ENCODE measurements at places on chromosomes 1 and 21. TPM values are rescaled to one million over a fixed set of nuclear protein-coding genes. Genes with fewer than 3 reads are reported as not detected.

DNA sequence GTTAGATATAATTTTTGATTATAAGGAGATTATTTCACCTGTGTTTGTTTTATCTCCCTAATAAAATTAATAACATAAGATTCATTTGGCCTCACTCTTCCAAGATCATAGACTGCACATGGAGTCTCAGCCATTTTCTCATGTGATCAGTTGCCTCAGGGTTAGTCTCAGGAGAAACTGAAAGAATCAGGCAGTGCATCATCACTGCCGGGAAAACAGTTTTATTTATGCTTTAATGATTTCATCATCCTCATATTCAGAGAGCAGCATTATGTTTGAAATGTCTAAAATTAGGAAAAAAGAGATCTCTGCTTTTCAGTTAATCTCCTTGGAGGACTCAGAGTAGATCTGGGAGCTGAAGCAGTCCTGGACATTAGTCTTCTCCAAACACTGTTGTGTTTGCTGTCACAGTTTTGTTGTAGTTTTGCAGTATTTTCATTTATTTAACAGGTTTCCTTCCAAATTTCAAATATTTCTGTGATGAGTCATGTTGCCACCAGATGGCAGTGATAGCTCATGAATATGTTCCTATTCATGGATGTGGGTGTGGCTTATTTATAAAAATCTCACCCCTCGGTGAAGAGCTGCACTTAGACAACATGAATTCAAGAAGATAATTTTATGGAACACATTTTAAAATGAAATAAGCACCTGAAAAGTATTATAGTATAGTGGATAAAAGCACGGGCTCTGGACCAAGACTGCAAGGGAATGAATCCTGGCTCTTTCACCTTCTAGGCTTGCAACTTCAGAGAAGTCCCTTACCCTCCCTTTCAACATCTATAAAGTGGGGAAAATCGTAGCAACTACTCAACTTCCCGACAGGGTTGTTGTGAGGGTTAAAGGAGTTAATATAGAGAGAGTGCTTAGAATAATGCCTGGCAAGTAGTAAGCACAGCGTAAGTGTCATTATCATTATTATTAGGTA, 31.2 kb downstream of the CHD1L start:
- DNase-seq = no peak

- no peak for DNase-seq
These were observed 242.7 kb downstream of the RRAGC start for GRCh38 chr1:38616846-38617245.

DNA sequence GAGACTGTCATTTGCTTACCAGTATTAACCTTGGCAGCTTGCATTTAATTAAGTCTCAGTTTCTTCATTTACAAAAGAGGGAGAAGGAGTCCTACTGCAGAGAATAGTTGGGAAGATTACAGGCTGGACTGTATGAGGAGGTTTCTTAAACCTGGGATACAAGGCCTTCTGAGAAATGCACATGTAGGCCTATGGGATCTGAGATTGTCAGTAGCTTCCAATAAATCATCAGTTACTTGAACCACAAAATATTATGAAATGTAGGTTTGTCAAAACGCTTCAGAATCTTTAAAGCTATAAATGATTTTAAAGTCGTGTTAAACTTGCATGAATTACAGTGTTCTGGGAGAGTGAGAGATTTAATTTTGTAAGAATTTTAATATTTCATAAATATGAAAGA, 69.6 kb downstream of the NRIP1 start:
- DNase-seq = no peak

DNA sequence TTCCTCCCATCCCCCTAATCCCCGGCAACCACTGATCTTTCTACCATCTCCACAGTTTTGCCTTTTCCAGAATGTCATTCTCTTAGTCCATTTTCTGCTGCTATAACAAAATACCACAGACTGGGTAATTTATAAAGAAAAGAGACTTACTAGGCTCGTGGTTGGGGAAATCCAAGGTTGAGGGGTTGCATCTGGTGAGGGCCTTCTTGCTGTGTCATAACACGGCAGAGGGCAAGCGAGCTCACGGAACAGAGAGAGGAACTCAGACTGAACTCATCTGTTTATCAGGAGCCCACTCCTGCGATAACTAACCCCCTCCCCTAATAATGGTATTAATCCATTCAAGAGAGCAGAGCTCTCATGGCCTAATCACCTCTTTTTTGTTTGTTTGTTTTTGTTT, 52.0 kb downstream of the RUNX3 start:
- DNase-seq = no peak

DNA sequence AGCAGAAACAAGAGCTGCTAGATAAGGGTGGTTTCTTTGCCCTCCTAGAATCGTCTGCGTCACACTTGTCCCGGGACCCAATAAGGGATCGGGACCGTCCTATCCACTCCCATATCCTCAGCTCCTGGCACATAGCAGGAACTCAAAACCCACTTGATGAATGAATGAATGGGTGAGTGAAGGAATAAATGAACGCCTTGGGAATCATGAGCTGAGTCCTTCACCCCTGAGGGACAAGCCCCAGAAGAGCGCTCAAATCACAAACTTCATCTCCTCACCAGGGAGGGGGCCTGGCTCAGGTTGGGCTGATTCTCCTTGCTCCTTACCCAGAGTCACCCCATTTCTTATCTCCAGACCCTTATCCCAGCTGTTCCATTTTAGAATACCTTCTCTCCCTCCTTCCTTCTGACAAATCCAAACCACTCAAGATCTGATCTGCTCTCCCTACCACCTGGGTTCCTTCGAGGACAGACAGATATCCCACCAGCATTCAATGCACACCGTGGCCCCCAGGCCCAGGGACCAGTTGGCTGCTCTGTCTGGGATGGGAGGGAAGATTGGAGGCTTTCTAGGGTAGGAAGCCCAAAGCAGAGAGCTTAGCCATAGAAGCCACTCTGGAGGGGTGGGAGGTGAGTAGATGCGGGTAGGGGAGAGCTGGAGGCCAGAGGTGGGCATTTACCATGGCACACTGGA, 643 bp upstream of the MOB3C start:
- no peak for DNase-seq

- peak; percentile 21 for DNase-seq
These were observed 11.7 kb downstream of the SLC19A1 start for GRCh38 chr21:45530423-45531113.

DNA sequence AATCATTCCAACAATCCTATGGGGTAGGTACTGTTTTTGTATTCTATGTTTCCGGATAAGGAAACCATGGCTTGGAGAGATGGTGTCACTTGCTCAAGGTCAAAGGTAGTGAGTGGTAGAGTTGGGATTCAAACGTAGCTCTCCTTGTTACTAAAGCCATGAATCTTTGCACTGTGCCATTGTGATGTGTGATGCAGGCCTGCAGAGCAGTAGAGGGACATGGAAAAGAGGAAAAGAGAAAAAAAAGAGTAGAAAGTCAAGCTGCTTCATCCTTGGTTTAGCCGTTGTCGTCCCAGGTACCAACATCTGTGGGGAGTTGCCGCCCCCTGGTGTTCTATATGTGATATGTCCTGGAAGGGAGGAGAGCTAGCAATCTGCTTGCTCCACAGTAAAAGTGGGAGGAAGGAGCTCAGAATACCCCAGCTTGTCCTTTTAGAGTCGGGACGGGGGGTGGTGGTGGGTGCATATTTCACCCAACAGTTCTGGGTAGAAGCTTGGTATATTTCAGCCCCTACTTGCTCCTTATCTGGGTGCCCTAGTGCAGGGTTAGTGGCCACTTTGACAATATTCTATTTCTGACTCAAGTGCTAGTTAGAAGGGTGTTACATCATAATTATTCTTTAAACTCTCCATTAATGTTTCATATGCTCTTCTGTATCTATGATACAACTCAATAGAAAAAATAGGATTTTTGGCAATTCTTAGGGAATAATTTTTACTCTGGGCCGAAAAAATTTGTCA, 98.4 kb downstream of the EBNA1BP2 start:
- DNase-seq = peak; percentile 68

- DNase-seq = no peak
These were observed 49.9 kb downstream of the DNTTIP2 start for GRCh38 chr1:93829061-93829460.

DNA sequence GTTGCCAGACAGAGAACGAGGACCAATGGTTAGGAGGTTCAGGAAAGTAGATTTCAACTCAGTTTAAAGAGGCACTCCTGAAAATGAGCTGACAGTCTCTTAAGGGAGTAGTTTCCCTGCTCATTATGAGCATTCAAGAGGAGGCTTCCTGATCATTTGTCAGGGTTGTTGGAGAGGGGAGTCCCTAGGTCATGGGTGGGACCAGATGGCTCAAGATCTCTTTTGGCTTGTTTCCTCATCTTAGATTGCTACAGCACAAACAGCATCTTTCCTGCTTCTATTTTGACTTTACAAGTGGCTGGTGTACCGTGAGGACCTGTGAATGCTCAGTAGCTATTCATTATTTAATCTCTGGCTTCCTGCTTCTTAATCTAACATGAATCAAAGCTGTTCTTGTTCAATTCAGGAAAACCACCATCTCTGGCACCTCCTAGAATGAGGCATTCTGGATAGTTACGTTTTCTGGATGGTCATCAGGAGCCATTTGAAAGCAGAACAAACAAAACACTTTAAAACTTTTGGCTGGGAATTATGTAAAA, 47.6 kb downstream of the PEX14 start:
- DNase-seq = no peak

DNA sequence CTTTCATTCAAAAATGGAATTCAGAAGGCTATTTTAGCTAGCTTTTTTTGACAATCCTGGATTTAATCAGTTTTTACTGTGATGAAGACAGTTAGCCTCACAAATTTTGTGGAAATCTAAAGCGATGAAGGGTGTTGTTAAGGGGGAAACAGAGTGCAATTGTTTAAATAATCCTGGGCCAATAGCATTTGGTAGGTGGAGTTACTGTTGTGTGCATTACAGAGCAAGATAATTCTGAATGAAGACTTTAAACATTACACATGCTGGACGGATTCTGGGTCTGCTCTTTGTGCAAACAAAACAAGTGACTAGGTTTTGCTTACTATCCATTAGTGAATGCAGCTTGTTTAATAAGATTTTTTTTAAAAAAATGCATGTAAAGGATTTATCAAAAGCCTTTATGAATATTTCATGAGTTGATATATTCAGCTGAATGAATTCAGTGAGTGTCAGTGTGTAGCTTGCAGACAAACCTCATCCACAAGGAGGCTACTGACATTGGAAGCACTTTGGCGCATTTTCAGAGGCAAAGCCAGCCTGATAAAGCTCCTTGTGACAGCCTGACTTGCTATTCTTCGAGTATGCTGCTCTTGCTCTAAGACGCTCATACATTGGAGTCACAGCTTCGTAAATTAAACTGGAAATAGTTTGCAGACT, 199.6 kb downstream of the PDE4B start:
- no peak for DNase-seq

- no peak for DNase-seq
These were observed 50.5 kb downstream of the CNN3 start for GRCh38 chr1:94876362-94876761.

- DNase-seq = no peak
These were observed 20.0 kb downstream of the FOXD3 start for GRCh38 chr1:63342402-63342801.

- no peak for DNase-seq
These were observed 31.0 kb downstream of the UMODL1 start for GRCh38 chr21:42102076-42102475.

DNA sequence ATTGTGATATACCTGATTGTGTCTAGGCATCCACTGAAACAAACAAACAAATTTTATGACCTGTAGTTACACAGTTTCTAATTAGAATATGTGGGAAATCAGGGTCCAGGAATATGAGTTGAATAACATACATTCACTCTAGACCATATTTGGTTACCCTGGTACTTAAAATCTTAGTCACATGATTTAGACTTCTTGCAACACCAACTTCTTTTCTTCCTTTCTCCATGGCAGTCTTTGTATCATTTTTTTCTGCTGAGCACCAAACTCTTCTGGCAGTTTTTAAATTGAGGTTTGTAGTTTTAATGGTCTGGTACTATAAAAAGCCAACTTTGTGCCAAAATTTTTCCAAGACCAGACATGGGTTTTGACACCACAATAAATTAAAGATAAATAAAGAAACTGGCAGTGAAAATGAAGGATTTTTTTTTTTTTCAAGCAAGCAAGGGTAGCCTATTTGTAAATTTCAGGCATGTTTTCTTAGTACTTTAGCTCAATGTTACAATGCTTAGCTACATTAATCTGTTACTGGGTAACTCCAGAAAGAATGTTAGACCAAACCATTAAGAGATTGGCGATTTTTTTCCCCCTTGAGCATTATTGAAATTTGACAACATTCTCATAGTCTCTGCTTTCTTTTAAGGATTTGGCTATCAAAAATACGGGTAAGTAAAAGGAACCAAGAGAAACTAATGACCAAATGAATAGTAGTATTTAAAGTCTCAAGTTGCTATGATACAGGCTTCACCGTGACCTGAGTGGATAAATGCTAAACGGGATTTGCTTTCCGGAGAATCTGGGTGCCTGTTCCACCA, 108.5 kb downstream of the NFIA start:
- no peak for DNase-seq

- no peak for DNase-seq
These were observed 135.4 kb downstream of the PROX1 start for GRCh38 chr1:214123061-214123784.

DNA sequence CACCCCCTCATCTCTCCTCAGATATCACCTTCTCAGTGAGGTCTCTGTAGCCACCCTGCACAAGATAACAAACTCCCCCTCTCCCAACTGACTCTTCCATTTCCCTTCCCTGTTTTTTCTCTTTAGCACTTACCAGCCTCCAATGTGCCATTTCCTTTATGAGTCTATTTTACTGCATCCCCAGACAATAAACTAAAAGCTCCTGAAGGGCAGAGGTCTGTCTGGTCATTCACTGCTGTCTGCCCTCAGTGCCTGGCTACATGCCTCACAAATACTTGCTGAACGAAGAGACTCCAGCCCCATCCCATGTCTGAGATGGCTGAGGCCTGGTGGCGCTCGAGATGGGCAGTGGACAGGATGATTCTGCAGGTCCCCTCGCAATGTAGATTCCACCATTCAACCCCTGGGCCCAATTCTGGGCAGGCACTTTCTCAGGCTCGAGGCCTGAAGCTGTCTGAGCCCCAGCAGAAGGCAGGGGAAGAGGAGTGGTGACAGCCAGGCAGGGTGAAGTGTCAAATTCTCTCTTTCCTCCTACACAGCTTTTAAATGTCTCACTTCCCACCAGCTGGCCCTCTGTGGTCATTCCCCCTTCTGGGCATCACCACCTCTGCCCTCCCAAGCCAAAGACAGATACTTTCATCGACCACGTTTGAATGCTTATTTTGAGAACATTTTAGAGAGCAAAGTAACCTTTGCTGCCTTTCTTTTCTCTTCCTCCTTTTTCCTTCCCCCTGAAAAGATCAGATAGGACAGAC, 6.6 kb downstream of the LRRN2 start:
- no peak for DNase-seq

- no peak for DNase-seq
These were observed 160.1 kb downstream of the SLC45A1 start for GRCh38 chr1:8477983-8478362.

- no peak for DNase-seq
These were observed 19.8 kb downstream of the OLFML2B start for GRCh38 chr1:162003830-162004215.

CA6 gene
- 41.8 TPM for total RNA-seq

PAQR6 gene
- 7.0 TPM for total RNA-seq

C1QC gene
- 1.7 TPM for total RNA-seq

PCNX2 gene
- 49.4 TPM for total RNA-seq

ARHGEF16 gene
- not detected for total RNA-seq

RUNX3 gene
- total RNA-seq = 172 TPM

KCNT2 gene
- total RNA-seq = not detected

CRNN gene
- not detected for total RNA-seq

RAB29 gene
- 50.6 TPM for total RNA-seq

GCSAML gene
- total RNA-seq = not detected

TMEM59 gene
- total RNA-seq = 182 TPM

TLR5 gene
- total RNA-seq = 0.28 TPM

PADI3 gene
- total RNA-seq = not detected

All from activated naive CD8-positive, alpha-beta T cell treated with anti-CD3 and anti-CD28 coated beads, Interleukin-2, amount 10 ng/mL, durations not matched to agents 7 days and 5 days (primary cell).